ENCODE measurements at places on chromosomes 11 and 22. TPM values are rescaled to one million over a fixed set of nuclear protein-coding genes. Genes with fewer than 3 reads are reported as not detected.

TBX10 gene
- total RNA-seq, result not detected

PRR33 gene
- not detected for total RNA-seq

CASTOR1 gene
- 10.2 TPM for total RNA-seq

STT3A gene
- 289 TPM for total RNA-seq

OR6A2 gene
- total RNA-seq, result not detected

APOL6 gene
- 20.8 TPM for total RNA-seq

EHD1 gene
- total RNA-seq, result 124 TPM

- H3K27me3 ChIP-seq, result peaks cover 4% of the 10 kb centered on the region
- H3K27ac ChIP-seq, result no peak overlapping the region
- H3K4me3 ChIP-seq, result no peak overlapping the region
- no peaks in the 10 kb centered on the region for H3K4me1 ChIP-seq
- peak; percentile 9 for DNase-seq
These were observed 16.8 kb upstream of the IGLL5 start for GRCh38 chr22:22870577-22871404.

DNA sequence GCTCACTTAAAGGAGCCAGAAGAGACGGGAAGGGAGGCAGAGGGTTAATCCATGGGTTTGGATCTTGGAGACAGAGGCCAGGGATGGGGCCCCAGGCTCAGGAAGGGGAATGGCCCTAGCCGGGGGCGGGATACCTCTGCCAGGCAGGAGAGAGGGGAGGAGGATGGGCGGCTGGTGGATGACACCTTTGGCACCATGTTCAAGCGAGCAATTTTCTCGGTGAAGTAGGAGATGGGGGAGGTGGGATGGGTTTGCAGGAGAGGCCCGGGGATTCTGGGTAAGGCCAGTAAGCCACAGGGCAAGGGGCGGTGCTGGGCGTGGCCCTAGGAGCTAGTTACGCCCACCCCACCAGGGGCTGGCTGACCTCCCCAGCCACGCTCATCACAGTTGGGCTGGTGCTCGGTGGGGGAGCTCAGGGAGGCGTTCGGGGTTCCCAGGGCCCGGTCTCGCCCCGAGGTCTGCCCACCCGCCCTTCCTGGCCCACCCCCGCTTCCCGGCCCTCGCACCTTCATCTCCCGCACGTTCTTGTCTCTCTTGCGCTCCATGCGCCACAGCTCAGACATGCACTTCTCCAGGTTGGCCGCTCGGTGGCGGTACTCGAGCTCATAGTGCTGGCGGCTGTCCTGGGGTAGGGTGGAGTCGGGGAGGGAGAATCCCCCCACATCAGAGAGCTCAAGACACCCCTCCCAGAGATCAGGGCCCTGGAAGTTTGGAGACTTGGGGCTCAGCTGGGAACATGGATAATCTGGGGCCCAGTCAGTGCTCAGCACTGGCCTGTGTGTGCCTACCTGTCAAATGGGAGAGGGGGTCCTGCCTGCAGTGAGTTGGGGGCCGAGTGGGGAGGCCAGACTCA is 12.7 kb downstream of the BAIAP2L2 start:
- H3K27me3 ChIP-seq, result no peaks in the 10 kb centered on the region
- no peaks in the 10 kb centered on the region for H3K36me3 ChIP-seq
- peak; percentile 40 for DNase-seq
- no peak overlapping the region for H3K4me3 ChIP-seq
- peak overlapping the region; percentile 28 for H3K27ac ChIP-seq

- peaks cover 11% of the 10 kb centered on the region for H3K4me1 ChIP-seq
- DNase-seq, result no peak
- no peaks in the 10 kb centered on the region for H3K27me3 ChIP-seq
- no peak overlapping the region for H3K27ac ChIP-seq
These were observed 5.7 kb downstream of the CTSD start for GRCh38 chr11:1757861-1758610.

GRCh38 chr11:107041088-107041444 is 22.8 kb upstream of the GUCY1A2 start:
- H3K36me3 ChIP-seq, result no peaks in the 10 kb centered on the region
- peaks cover 32% of the 10 kb centered on the region for H3K27me3 ChIP-seq
- no peak overlapping the region for H3K27ac ChIP-seq

DNA sequence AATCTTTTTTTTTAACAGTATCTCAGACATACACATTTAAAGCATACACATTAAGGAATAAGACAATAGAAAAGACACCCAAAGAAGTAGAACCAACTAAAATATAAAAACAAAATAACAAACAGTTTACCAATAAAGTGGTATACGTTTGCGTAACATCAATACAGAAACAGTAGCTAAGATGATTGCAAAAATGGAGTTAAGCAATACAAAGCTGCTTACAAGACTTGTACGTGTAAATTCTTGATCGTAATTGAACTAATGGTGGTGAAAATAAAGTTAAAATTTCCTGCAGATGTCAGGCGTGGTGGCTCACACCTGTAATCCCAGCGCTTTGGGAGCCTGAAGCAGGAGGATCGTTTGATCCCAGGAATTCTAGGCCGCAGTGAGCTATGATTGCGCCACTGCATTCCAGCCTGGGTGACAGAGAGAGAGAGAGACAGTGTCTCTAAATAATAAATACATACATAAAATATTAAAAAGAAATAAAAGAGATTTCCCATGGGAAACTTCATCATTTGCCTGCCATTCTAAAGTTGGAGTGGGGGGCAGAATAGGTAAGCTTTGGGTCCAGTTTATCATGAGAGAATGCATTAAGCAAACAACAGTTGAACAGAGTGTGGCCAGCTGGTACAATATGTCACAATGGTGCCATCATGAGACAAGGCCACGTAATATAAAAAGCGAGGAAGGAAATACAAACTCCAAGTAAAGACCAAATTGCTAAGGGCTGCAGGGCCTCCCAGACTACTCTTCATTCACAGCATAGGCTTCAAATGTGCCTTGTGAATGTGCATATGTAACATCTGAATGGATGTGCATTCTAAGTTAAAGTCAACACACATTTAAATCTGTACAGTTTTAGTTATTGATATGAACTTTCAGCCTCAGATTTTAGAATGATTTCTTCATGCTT is 38.9 kb upstream of the EED start:
- no peak overlapping the region for H3K27ac ChIP-seq
- H3K27me3 ChIP-seq, result no peaks in the 10 kb centered on the region
- no peaks in the 10 kb centered on the region for H3K36me3 ChIP-seq

DNA sequence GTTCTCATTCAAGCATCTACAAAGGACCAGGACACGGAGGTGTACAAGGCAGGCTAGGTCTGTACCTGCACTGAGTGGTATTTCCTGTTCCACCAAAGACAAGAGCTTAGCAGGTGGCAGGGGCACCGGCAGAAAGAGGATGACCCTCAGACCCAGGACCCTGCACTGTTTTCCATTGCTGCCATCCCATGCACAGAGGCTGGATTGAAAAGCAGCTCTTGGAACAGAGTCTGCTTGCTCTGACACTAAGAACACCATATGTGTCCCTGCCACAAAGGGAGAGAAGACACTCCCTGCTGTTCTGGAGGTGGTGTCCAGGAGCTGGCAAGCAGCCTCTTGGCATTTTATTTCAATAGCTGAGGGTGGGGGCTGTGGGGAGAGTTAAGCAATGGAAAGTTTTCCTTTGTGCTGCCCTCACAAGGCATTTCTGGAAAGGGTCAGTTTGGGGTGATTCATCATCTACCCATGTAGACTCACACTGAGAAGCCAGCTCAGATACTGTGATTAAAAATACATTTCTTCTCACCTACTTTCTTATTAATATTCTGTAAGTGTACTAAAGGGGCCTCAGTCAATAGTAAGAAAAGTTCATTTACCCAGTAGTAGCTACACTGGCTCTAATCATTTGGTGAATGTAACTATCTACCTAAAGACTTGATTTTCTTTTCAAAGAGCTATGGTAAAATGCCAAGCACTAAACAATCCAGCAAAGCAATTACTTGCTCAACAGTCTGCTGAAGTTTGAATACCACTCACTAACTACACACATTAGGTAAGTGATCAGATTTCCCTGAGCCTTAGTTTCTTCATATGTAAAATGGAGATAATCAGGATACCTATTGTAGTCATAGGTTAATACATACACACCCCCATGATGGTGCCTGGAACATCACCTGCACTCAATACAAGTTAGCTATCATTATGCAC is 55.2 kb downstream of the SLC1A2 start:
- H3K27ac ChIP-seq, result peak overlapping the region; percentile 85
- peak overlapping the region; percentile 21 for H3K4me3 ChIP-seq
- DNase-seq, result peak; percentile 97
- H3K36me3 ChIP-seq, result no peaks in the 10 kb centered on the region

DNA sequence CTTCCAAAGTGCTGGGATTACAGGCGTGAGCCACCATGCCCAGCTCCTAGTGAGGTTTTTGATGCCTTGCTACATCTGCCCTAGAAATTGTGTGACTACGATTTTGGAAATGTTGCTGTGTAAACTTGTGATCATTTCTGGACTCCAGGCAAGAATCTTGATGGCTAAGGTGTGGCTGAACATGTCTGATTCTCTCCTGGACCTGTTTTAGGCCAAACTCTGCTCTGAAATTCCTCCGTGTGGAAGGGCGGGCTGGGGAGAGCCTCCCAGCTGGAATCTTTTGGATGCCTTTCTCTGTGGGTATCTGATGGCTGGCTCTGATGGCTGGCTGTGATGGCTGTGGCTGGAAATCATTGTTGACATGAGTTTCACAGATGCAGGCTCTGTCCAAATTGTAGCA is 8.2 kb downstream of the PNPLA3 start:
- H3K27me3 ChIP-seq, result no peaks in the 10 kb centered on the region
- no peak overlapping the region for H3K27ac ChIP-seq
- DNase-seq, result no peak
- no peak overlapping the region for H3K4me3 ChIP-seq

- H3K36me3 ChIP-seq, result no peaks in the 10 kb centered on the region
- DNase-seq, result no peak
- no peaks in the 10 kb centered on the region for H3K4me1 ChIP-seq
- peaks cover 38% of the 10 kb centered on the region for H3K27me3 ChIP-seq
- H3K4me3 ChIP-seq, result no peak overlapping the region
These were observed 24.6 kb upstream of the DGAT2 start for GRCh38 chr11:75743711-75744563.

DNA sequence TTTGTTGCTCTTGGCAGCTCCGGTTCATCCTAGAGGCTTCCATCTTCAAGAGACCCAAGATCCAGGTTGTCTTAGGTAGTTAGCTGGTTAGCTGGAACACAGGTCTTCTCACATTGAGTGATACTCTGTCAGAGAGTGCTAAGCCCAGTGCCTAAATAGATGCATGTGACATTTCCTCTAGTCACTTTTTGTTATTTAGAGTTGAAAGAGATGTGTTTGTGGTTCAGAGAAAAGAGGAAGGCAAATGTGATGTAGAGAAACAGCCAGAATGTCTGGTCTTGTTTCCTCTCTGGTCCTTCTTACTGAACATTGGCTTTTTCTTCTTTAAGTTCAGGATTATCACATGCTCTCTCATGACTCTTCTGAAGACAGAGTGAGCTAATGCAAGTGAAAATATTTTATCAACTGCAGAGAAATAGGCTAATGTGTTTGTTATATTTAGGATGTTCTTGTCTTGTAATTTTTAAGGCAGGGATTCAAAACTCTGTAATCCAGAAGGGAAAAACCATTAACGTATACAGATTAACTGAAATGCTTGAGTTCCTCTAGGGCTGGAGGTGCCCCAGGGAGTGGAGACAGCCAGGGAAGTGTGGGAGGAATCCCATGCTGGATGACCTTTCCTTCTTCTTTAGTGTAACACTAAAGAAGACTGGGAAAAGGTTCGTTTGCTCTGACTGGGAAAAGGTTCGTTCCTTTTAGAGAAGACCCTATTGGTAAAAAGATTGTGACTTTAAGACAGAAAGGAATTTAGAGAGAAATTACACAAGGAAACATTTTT is 75.4 kb downstream of the SWAP70 start:
- peaks cover 59% of the 10 kb centered on the region for H3K36me3 ChIP-seq
- H3K27ac ChIP-seq, result no peak overlapping the region
- H3K4me1 ChIP-seq, result no peaks in the 10 kb centered on the region
- H3K27me3 ChIP-seq, result no peaks in the 10 kb centered on the region
- H3K4me3 ChIP-seq, result no peak overlapping the region
- no peak for DNase-seq

DNA sequence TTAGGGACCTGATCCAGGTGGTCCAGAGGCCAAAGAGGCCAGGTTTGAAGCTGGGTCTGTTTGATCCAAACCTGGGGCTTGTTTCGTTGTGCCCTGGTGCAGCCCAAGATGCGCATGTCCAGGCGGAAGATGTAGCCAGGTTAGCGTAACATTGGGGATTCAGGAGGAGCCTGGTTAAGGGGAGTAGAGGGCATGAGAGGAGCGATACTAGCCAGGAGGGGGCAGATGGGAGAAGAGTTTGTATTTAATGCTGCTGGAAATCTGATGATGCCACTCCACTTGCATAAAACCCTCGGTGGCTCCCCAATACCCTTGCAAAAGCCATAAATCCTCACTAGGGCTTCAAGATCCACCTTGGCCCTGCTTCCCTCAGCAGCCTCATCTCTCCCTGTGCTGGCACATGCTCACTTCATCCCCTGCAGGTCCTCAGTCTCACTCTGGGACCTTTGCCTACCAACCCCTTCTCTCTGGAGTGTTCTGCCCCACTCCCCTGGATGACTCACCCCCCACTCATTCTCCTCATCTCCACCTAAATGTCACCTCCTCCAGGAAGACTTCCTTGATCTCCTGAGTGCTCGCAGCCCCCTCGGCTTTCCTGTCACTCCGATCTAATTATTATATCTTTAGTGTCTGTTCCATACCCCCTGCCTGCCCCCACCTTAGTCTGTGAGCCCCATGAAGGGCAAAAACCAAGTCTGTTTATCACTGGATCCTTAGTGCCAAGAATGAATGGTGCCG is 95.9 kb downstream of the MIAT start:
- no peaks in the 10 kb centered on the region for H3K27me3 ChIP-seq
- H3K4me1 ChIP-seq, result no peaks in the 10 kb centered on the region
- H3K4me3 ChIP-seq, result no peak overlapping the region
- no peak overlapping the region for H3K27ac ChIP-seq

DNA sequence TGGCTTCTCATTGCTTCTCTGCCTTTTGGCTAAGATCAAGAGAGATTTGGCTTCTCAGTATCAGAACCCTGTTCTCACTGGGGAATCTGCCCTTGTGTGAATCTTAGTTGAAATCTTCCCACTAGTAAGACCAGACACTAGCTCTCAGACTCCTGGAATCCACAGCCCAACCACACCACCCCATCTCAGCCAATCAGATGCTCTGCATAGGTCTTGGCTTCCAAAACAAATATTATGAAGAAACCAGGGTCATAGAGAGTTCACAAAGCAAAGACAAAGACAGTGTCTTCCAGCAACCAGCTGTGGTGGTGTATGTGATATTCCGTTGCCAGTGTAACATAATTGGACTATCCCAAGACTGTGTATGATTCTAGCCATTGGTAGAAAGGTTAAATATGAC is 5.4 kb downstream of the OR8B12 start:
- H3K27ac ChIP-seq, result no peak overlapping the region
- H3K4me3 ChIP-seq, result no peak overlapping the region
- no peaks in the 10 kb centered on the region for H3K4me1 ChIP-seq
- H3K27me3 ChIP-seq, result no peaks in the 10 kb centered on the region

- peak; percentile 63 for DNase-seq
- H3K27ac ChIP-seq, result peak overlapping the region; percentile 77
- no peaks in the 10 kb centered on the region for H3K36me3 ChIP-seq
These were observed 716 bp downstream of the AMOTL1 start for GRCh38 chr11:94768602-94769541.

GRCh38 chr22:30159561-30160353 is 79.5 kb downstream of the HORMAD2 start:
- no peaks in the 10 kb centered on the region for H3K36me3 ChIP-seq
- H3K27me3 ChIP-seq, result no peaks in the 10 kb centered on the region
- H3K27ac ChIP-seq, result 0 out of 2 replicates have a peak overlapping the region, but pooled peaks have one; percentile 7
- peaks cover 10% of the 10 kb centered on the region for H3K4me1 ChIP-seq

All from GM23248 (cell line).